ENCODE measurements at places on chromosomes 2 and 18. TPM values are rescaled to one million over a fixed set of nuclear protein-coding genes. Genes with fewer than 3 reads are reported as not detected.

SLC40A1 gene
- 4.4 TPM for total RNA-seq

ZBTB7C gene
- total RNA-seq, result 0.81 TPM

- DNase-seq, result no peak
These were observed 250.3 kb upstream of the ID2 start for GRCh38 chr2:8431446-8432125.

DNA sequence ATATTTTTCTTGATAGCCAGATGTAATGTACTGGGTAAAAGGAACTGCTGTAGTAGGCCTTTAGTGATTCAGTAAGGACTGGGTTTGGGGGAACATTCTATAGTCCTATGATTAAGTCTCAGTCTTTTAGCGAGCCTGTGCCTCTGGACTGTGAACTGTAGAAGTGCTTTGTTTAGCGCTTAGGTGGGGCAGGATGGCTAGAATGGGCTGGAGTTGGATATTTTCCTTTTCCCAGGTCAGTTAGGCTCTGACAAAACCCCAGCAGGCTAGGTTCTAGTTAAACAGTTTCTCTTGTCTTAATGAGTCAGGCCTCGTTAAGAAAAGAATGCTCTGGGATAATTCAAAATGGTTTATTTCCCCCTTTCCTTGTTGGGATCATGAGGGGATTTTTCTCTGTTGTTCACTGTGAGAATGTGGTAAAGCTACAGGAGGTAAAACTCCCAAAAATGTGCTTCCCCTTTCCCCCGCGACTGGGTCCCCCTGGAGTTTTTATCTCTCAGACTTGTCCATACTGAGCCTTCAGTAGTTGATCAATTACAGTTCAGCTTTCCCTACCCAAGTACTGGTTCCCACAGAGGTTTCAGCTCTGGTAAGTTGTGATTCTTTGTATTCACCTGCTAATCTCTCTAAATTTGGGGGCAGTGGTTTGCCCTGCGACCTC lies 31.5 kb downstream of the EHBP1 start:
- DNase-seq, result no peak
